ENCODE measurements at places on chromosomes 11 and 22. TPM values are rescaled to one million over a fixed set of nuclear protein-coding genes. Genes with fewer than 3 reads are reported as not detected.

DNA sequence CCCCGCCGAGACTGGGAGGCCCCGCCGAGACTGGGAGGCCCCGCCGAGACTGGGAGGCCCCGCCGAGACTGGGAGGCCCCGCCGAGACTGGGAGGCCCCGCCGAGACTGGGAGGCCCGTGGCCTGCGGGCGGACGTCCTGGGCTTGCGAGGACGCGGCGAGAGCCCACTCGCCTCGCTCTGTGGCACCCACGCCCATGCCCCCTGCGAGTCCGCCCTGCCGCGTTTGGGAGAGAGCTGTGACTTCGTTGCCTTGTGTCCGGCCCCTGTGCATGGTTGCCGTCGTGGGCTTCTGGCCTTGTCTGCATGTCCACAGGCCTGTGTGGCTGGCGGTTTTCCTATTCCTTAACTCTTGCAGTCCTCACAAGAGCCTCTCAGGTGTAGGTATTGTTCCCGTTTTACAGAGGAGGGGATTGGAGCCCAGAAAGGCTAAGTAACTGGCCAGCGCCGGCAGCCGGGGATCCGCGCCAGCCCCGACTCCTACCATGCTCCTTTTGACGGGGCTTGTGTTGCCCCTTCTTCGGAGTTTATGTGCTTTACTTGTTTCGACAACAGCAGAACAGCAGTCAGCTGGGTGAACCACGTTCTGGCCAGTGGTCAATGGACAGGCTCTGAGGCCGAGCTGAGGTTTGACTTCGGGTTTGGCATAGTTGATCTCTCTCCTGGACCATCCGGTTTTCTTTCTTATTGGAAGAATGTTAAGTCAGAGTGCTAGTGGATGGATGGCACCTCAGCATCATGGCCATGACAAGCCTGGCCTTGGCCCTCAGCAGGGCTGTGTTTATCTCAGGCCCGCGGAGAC lies 741 bp downstream of the PHRF1 start:
- H3K36me3 ChIP-seq = peaks cover 2% of the 10 kb centered on the region
- H3K4me1 ChIP-seq = no peaks in the 10 kb centered on the region
- H3K4me3 ChIP-seq = peak overlapping the region; percentile 85
- no peak for DNase-seq
- H3K27me3 ChIP-seq = no peaks in the 10 kb centered on the region
- H3K27ac ChIP-seq = no peak overlapping the region

DNA sequence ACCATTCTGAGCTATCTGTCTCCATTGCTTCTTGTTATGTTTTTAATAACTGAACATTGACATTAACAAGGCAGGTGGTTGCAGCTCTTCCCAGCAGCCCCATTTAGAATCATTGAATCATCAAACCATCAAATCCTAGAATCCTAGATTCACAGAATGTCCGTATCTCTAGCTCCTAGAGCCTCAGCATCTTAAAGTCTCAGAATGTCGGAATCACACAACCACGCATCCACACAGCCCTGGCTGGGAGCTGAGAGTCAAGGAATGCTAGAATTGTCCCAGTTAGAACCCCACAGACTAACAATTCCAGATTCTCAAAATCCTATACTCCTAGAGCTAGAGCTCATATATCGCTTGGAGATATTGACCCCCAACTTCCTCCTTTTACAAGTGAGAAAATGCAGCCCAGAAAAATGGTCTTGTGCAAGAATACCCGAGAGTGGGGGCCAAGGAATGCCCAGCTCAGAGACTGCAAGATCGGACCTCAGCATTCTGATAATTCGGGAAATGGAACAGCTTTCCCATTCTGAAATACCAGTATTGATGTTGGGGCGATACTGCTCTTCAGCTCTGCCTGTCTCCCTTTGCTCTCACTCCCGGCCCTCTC lies 38.8 kb downstream of the PDE2A start:
- H3K27ac ChIP-seq = peak overlapping the region; percentile 15
- no peak overlapping the region for H3K4me3 ChIP-seq
- no peaks in the 10 kb centered on the region for H3K36me3 ChIP-seq
- peaks cover 2% of the 10 kb centered on the region for H3K27me3 ChIP-seq
- DNase-seq = no peak

GRCh38 chr22:36546932-36547331 lies 18.0 kb upstream of the EIF3D start:
- no peak for DNase-seq
- no peaks in the 10 kb centered on the region for H3K4me1 ChIP-seq
- H3K27me3 ChIP-seq = peaks cover 4% of the 10 kb centered on the region
- H3K36me3 ChIP-seq = no peaks in the 10 kb centered on the region
- H3K4me3 ChIP-seq = no peak overlapping the region
- H3K27ac ChIP-seq = no peak overlapping the region

GRCh38 chr11:125348674-125349309 lies 147.3 kb downstream of the FEZ1 start:
- H3K27ac ChIP-seq = no peak overlapping the region
- DNase-seq = peak; percentile 78
- no peaks in the 10 kb centered on the region for H3K27me3 ChIP-seq
- peaks cover 8% of the 10 kb centered on the region for H3K4me1 ChIP-seq
- no peaks in the 10 kb centered on the region for H3K36me3 ChIP-seq

GRCh38 chr22:22717664-22718063 lies 73.2 kb downstream of the GGTLC2 start:
- no peak for DNase-seq
- no peak overlapping the region for H3K4me3 ChIP-seq
- no peak overlapping the region for H3K27ac ChIP-seq
- H3K36me3 ChIP-seq = no peaks in the 10 kb centered on the region
- no peaks in the 10 kb centered on the region for H3K27me3 ChIP-seq
- no peaks in the 10 kb centered on the region for H3K4me1 ChIP-seq

GRCh38 chr11:10381736-10382135 lies 73.3 kb upstream of the AMPD3 start:
- no peaks in the 10 kb centered on the region for H3K27me3 ChIP-seq
- H3K4me1 ChIP-seq = no peaks in the 10 kb centered on the region
- no peak for DNase-seq
- no peak overlapping the region for H3K27ac ChIP-seq
- H3K4me3 ChIP-seq = no peak overlapping the region

- no peak overlapping the region for H3K4me3 ChIP-seq
- H3K27ac ChIP-seq = no peak overlapping the region
- no peaks in the 10 kb centered on the region for H3K4me1 ChIP-seq
- H3K27me3 ChIP-seq = no peaks in the 10 kb centered on the region
These were observed 19.3 kb downstream of the CREB3L1 start for GRCh38 chr11:46296528-46297448.

DNA sequence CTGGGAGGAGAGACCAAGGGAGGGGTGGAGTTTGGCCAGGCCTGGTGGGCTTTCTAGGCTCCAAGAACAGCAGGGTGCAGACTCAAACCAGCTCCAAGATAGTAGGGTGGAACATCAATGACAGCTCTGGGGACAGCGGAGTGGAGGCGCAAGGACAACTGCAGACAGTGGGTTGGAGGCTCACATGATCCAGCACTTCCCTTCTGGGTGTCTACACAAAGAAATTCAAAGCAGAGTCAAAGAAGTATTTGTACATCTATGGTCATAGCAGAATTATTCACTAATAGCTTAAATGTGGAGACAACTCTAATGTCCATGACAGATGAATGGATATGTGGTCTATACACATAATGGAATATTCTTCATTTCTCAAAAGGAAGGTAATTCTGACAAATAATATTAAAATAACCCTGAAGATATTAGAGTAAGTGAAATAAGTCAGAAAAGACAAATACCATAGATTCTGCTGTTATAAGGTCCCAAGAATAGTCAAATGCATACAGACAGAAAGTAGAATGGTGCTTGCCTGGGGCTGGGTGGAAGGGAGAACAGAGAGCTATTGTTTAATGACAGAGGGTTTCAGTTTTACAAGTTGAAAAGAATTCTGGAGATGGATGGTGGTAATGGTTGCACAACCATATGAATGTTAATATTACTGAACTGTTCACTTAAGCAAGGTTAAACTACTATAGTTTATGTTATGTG lies 5.5 kb upstream of the GAB4 start:
- no peaks in the 10 kb centered on the region for H3K4me1 ChIP-seq
- H3K27me3 ChIP-seq = no peaks in the 10 kb centered on the region
- H3K4me3 ChIP-seq = no peak overlapping the region
- no peak for DNase-seq
- H3K27ac ChIP-seq = no peak overlapping the region
- H3K36me3 ChIP-seq = no peaks in the 10 kb centered on the region

DNA sequence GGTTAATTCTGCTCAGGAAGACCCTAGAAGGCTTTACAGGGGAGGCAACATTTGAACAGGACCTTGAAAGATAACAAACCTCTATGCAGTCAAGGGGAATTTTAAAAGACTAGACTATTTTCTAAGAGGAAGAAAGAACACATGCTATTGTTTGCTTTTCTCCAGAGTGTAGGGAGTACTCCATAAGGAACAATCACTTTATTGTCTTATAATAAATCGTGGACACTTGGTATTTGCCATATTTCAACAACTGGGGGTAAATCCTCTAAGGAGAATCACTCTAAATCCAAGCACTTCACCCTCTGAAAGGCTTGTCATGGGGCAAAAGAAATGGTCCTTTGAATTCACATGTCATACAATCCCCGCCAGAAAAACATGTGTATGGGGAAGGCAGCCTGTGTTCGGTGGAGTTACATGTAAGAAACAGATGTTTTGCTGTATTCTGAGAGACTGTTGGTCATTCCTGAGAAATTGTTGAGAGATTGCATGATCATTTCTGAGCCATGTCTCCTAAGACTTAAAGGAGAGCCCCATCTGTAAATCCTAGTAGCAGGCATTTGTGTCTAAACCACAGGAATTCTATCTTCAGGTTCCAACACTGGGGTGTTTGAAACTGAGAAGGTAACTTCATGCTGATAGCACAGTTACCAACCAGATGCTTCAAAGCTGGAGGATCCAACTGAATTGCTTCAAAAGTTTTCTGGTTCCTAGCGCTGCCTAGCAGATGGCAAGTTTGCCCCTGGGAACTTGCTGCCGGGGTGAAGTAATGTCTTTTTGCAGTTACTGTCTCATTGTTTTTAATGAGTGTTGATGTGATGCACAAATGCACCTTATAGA lies 66.8 kb downstream of the FZD4 start:
- no peaks in the 10 kb centered on the region for H3K4me1 ChIP-seq
- H3K4me3 ChIP-seq = no peak overlapping the region
- no peaks in the 10 kb centered on the region for H3K27me3 ChIP-seq
- H3K27ac ChIP-seq = no peak overlapping the region
- DNase-seq = no peak

DNA sequence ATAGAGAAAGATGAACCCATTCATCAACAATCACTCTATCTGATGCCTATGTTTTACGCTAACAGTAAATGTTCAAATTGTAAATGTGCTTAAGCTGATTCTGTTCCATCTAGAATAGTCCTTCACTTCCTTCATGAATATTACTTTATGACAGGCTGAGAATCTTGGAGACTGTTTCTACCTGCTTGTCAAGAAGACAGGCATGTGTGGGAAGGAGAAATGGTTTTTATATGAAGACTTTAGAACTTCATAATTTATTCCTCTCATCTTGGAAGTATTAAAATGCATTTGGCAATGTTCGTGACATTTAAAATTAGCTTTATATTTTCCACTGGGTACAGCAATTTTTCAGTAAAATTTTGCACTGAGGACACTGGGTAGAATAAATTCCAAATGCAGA lies 41.0 kb downstream of the ELMOD1 start:
- no peak overlapping the region for H3K27ac ChIP-seq
- H3K27me3 ChIP-seq = no peaks in the 10 kb centered on the region
- no peak for DNase-seq
- H3K36me3 ChIP-seq = no peaks in the 10 kb centered on the region
- H3K4me3 ChIP-seq = no peak overlapping the region
- H3K4me1 ChIP-seq = no peaks in the 10 kb centered on the region

GRCh38 chr22:29268511-29269229 lies 602 bp downstream of the EWSR1 start:
- peak overlapping the region; percentile 100 for H3K27ac ChIP-seq
- peaks cover 29% of the 10 kb centered on the region for H3K4me1 ChIP-seq
- H3K27me3 ChIP-seq = no peaks in the 10 kb centered on the region
- peaks cover 22% of the 10 kb centered on the region for H3K36me3 ChIP-seq
- peak overlapping the region; percentile 81 for H3K4me3 ChIP-seq

DNA sequence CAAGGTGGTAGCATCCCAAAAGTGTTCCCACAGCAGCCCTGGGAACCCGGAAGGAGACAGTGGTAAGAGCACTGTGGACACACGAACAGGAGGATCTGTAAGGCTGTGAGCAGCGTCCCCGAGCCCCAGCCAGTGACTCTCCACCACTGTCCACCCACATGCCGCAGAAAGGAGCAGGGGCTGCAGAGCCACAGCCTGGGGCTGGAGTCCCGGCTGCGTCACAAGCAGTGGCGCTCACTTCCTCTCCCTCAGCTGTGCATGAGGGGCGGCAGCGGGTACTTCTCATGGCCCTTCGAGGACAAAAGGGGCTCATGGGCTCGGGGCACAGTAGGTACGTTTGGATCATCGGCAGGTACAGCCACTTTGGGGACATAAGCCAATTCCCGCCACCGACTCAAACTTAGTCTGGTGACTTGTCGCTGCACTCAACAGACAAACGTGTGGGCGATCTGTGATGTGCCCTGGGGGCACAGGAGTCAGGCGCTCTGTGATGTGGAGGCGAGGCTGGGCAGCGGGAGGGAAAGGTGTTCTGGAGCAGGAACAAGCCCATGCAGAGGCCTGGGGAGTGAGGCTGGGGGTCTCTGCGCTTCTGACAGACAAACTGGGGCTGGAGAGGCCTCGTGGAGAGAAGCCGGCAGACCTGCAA lies 68.5 kb downstream of the SCUBE1 start:
- H3K4me1 ChIP-seq = peaks cover 2% of the 10 kb centered on the region
- no peak for DNase-seq
- H3K27me3 ChIP-seq = no peaks in the 10 kb centered on the region
- H3K36me3 ChIP-seq = no peaks in the 10 kb centered on the region
- H3K4me3 ChIP-seq = no peak overlapping the region

DNA sequence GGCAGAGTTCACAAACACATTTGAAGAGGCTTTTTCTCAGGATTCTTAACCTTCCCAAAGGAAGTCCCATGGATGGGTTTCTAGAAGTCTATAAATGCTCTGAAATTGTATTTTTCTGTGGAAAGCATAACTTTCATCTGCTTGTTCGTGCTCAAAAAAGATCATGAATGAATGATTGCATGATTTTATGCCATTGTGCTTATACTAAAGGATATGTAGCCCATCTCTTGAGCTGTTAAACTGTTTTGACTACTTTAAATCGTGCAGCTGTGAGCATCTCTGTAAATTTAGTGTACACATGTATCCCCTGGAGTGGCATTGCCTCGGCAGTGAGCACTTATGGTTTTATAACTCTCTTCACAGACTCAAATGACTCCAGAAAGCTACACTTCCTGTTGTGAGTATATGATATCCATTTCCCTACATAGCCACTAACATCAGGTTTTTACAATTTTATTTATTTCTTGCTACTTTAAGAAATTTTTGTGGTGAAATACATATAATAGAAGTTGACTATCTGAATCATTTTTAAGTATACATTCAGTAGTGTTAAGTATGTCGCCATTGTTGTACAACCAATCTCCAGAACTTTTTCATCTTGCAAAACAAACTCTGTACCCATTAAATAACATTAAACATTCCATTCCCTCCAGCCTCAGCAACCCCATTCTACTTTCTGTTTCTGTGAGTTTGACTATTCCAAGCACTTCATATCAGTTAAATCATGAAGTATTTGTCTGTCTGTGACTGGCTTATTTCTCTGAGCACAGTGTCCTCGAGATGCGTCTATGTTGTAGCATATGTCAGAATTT lies 8.0 kb downstream of the NEAT1 start:
- H3K27me3 ChIP-seq = no peaks in the 10 kb centered on the region
- H3K27ac ChIP-seq = peak overlapping the region; percentile 99
- DNase-seq = no peak
- H3K4me3 ChIP-seq = peak overlapping the region; percentile 98
- H3K4me1 ChIP-seq = peaks cover 36% of the 10 kb centered on the region

The A4GALT gene
- 186 TPM for total RNA-seq

GRCh38 chr22:44587737-44588310 lies 89.8 kb upstream of the RTL6 start:
- no peaks in the 10 kb centered on the region for H3K27me3 ChIP-seq
- no peak overlapping the region for H3K27ac ChIP-seq
- no peaks in the 10 kb centered on the region for H3K36me3 ChIP-seq
- DNase-seq = no peak
- H3K4me3 ChIP-seq = no peak overlapping the region

Data from kidney (tissue), 22 donors.